ENCODE measurements at places on chromosomes 2 and 18. TPM values are rescaled to one million over a fixed set of nuclear protein-coding genes. Genes with fewer than 3 reads are reported as not detected.

RPIA gene
- total RNA-seq: 10.7 TPM

ABCB11 gene
- total RNA-seq: not detected

NCKAP5 gene
- 9.2 TPM for total RNA-seq

DNAJC5G gene
- total RNA-seq: not detected

FOXI3 gene
- total RNA-seq: not detected

HOXD11 gene
- 7.8 TPM for total RNA-seq

SCN2A gene
- total RNA-seq: 5.6 TPM

DPYSL5 gene
- total RNA-seq: not detected

ELMOD3 gene
- 13.1 TPM for total RNA-seq

OST4 gene
- 797 TPM for total RNA-seq

NOL4 gene
- 0.30 TPM for total RNA-seq

SLC16A14 gene
- 0.37 TPM for total RNA-seq

TMEM247 gene
- not detected for total RNA-seq

MAP3K19 gene
- not detected for total RNA-seq

GKN1 gene
- total RNA-seq: not detected

HAT1 gene
- total RNA-seq: 28.8 TPM

ZNF892 gene
- 10.4 TPM for total RNA-seq

MRPL53 gene
- total RNA-seq: 16.4 TPM

MAP3K20 gene
- 70.0 TPM for total RNA-seq

UGT1A5 gene
- total RNA-seq: not detected

AFF3 gene
- 3.8 TPM for total RNA-seq

DSC1 gene
- total RNA-seq: 0.30 TPM

ANKRD36B gene
- total RNA-seq: 25.5 TPM

MATN3 gene
- 3.0 TPM for total RNA-seq

CTDP1 gene
- 24.3 TPM for total RNA-seq

KCNF1 gene
- total RNA-seq: not detected

TGFA gene
- total RNA-seq: 0.28 TPM

HOXD13 gene
- total RNA-seq: 2.4 TPM

IWS1 gene
- total RNA-seq: 53.1 TPM

ANTXR1 gene
- 73.1 TPM for total RNA-seq

GBX2 gene
- total RNA-seq: not detected

CYTIP gene
- not detected for total RNA-seq

IL36A gene
- not detected for total RNA-seq

IL1F10 gene
- not detected for total RNA-seq

Data from smooth muscle cell of the umbilical artery (primary cell).